Amniotic epithelial cell (primary cell): ENCODE measurements at places on chromosomes 5 and 9.

- peak; percentile 37 for DNase-seq
Observed at GRCh38 chr5:141382469-141383294, at the start of gene PCDHGA7. PCDHGA7 (plus strand) TSS chr5:141382742; CDS start chr5:141382900, 158 bp downstream.

DNA sequence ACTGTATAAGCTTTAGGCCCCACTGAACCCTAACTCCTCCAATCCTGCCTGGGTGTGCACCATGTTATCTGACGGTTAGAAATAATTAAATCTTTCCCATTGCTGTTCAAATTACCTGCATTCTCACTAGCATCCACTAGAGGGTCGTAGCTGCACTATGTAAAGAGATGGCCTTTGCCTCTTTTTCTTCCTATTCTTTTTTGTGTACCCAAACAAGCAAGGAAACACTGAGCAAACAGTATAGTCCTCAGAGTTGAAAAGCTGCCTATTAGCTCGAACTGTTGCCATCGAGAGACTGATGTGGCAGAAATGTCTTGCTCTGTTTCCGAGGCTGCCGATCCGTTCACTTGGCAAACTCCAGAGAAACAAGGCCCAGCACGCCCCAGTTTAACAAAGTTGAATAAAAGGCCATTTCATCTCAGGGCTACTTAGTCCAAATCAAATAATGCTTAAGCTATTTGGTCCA is 163.8 kb upstream of the TRPM3 start:
- peak; percentile 53 for DNase-seq

DNA sequence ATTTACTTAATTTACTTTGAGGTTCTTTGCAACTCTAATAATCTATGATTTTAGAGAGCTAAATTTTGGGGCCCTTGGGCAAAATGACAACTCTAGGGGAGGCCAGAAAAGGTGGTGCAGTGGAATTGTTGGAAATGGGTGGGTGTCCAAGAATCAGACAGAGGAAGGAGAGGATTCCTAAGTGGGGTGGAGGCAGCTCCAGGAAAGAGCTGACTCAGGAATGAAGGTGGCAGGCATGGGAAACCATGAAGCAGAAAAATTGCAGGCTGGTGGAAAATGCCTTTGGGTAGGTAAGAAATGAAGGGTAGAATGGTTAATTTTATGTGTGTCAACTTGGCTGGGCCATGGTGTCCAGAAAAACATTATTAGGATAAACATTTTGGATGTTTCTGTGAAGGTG is 248.5 kb upstream of the TUT7 start:
- no peak for DNase-seq

DNA sequence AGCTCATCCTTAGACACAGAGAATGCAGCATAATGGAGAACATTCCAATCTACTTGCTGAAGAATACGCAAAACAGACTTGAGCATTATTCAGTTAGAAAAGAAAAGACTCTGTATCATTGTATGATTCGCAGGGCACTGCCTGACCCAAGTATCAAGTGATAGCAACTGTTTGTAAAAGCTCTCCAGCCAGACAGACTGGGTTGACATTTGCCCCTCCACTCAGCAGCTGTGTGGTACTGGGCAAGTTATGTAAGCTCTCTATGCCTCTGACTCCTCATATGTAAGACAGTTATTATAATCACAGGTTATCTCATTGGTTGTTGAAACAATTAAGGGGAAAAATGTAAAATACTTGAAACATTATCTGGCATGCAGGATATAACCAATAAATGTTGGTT is 505.0 kb downstream of the ELAVL2 start:
- no peak for DNase-seq

GRCh38 chr5:68033961-68034571 is 181.5 kb upstream of the PIK3R1 start:
- peak; percentile 55 for DNase-seq

- no peak for DNase-seq
Observed at GRCh38 chr5:113217619-113218184, 217.1 kb downstream of the TSSK1B start.

DNA sequence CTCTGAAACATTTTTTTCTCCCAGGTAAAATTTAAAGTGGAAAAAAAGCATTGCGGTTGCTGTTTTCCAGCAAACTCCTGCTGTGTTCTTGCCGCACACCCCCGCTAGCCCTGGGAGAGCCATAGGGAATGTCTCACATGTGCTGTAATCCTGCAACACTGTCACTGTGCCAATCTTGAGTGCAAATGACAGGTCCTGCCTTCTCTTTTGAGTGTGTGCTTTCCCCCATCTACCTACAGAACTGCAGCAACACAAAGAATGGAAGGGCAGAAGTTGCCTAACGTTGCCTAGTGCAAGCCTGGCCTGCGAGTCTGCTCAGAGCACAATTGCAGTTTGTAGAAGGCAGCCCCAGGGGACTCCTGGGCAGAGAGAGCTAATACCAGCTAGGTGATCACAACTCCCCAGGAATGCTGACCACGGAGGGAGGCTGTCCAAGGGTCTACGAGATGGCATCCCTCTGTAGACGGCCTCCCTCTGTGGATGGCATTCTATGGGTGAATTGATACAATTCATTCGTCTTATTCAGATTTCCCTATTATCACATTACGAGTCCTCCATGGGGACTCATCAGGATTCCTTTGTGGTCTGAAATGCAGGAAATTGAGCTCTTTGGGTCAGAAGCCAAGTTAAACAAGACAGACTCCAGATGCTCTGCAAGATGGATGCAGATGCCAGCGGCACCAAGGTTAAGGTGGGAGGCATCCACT is 172.6 kb upstream of the S1PR3 start:
- peak; percentile 53 for DNase-seq
